ENCODE measurements at places on chromosomes 4 and X.
A peak's percentile ranks its signal among the peaks of the same experiment; 100 is the strongest.

DNA sequence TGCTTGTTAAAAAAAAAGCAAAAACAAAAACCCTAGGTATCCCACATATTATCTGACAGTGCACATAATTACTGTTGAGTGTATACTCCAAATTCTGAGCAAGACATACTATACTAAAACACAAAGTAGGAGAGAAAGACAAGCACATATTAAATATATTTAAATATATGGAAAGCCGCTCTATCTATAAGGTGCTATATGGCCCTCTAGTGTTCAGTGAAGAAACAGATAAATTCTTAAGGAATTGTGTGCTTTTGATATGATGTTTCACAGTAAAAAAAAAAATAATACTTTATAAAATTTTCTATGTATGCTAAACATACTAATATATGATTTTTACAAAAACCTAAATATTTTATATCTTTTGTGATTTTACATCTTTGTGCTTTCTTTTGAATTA lies 137.8 kb downstream of the FBXW7 start:
- DNase-seq: peak; percentile 11
- no peak overlapping the region for H3K27ac ChIP-seq
- no peaks in the 10 kb centered on the region for H3K36me3 ChIP-seq
- H3K4me3 ChIP-seq: no peak overlapping the region
- H3K4me1 ChIP-seq: no peaks in the 10 kb centered on the region

DNA sequence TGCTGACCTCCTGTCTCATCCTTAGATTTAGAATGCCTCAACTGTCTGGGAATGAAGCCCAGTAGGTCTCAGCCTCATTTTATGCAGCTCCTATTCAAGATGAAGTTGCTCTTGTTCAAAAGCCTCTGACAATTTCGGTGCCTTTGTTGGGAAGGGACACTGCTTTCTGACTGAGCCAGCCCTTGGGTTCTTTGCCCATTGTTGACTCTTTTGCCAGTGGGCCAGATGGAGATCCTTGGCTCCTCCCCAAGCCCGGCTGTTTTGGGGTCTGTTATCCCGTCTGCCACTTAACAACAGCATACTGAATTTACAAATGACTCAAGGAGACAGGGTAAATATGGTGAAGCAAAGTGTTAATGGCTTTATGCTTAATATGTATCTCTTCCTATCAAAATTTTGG lies 58.3 kb upstream of the PRKX start:
- H3K4me1 ChIP-seq: no peaks in the 10 kb centered on the region
- no peak overlapping the region for H3K4me3 ChIP-seq
- H3K27ac ChIP-seq: no peak overlapping the region
- H3K27me3 ChIP-seq: peaks cover 2% of the 10 kb centered on the region
- DNase-seq: no peak

DNA sequence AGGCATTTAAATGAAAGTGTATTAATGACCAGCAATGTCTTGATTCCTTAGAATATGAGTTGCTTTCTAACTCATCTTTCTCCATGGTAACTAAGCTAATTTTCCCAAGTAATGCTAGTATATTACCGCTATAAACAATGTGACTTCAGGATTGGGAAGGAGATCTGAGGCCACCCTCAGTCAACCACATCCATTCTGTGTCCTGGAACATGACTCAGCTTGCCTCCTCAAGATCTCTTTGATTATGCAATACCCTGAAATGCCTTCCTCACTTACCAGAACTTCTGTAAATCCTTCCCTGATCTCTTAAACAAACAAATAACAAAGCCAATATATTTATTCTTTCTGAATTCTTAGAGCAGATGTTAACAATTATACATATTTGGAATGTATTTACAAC lies 1495.5 kb downstream of the PCDH18 start:
- DNase-seq: no peak
- no peak overlapping the region for H3K4me3 ChIP-seq
- no peaks in the 10 kb centered on the region for H3K27me3 ChIP-seq
- H3K27ac ChIP-seq: no peak overlapping the region
- no peaks in the 10 kb centered on the region for H3K36me3 ChIP-seq

DNA sequence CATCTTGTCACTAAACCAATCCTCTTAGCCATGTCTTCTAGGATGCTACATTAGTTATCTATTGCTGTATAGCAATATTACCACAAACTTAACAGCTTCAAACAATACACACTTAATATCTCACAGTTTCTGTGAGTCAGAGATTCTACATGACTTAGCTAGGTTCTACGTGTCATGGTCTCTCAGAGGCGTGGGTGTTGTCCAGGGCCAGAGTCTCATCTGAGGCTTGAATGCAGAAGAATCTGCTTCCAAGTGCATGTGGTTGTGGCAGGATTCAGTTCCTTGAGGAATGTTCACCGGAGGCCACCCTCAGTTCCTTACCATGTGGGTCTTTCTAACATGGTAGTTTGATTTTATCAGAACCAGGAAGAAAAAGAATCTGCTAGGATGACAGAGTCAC lies 26.4 kb downstream of the PPP1R2C start:
- peaks cover 4% of the 10 kb centered on the region for H3K27me3 ChIP-seq
- H3K4me1 ChIP-seq: no peaks in the 10 kb centered on the region
- H3K36me3 ChIP-seq: no peaks in the 10 kb centered on the region
- no peak for DNase-seq
- no peak overlapping the region for H3K27ac ChIP-seq
- H3K4me3 ChIP-seq: no peak overlapping the region

- peaks cover 20% of the 10 kb centered on the region for H3K36me3 ChIP-seq
- H3K4me3 ChIP-seq: no peak overlapping the region
- no peak overlapping the region for H3K27ac ChIP-seq
- H3K27me3 ChIP-seq: no peaks in the 10 kb centered on the region
- no peaks in the 10 kb centered on the region for H3K4me1 ChIP-seq
Measured at GRCh38 chr4:39472396-39472795, 13.5 kb downstream of the LIAS start.

GRCh38 chrX:147978931-147979330 lies 2.2 kb upstream of the FMR1NB start:
- no peaks in the 10 kb centered on the region for H3K27me3 ChIP-seq
- no peaks in the 10 kb centered on the region for H3K36me3 ChIP-seq
- H3K4me3 ChIP-seq: no peak overlapping the region
- no peaks in the 10 kb centered on the region for H3K4me1 ChIP-seq

DNA sequence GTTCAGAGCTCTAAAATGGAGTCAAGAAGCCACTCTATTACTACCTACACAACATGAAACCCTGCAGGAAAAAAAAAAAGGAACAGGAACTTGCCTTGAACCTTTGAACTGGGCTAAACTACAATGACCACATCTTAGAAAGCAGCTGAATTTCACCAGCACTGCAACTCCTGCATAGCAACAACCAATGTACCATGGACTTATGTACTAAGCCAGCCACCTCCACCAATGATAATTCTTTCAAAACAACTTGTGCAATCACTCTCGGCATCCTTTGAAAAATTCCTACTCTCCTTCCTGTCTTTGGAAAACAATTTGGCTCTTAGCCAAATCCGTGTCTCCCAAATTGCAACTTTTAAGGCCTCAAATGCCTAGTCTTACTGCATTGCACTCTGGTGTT lies 26.8 kb upstream of the FMR1 start:
- DNase-seq: no peak
- no peak overlapping the region for H3K4me3 ChIP-seq
- H3K27me3 ChIP-seq: no peaks in the 10 kb centered on the region
- H3K36me3 ChIP-seq: no peaks in the 10 kb centered on the region

All from muscle of leg (tissue), 16 donors.